HTR-8/SVneo (cell line): ENCODE measurements at places on chromosomes 3 and 15.

DNA sequence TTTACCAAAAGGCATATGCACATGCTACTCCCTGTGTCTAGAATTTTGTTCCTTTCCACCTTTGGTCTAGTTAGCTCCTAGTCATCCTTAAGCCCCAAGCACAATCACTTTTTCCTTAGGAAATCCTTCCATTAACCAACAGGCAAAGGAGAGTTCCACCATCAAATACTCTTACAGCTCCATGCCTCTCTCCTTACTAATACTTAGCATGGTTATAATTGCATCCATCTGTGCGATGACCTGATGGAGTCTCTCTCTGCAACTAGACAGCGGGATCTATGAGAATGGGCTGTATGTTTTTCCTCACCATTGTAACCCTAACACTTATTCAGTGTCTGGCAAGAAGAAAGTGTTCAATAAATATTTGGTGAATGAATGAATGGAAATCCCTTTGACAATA lies 69.3 kb upstream of the SMAD3 start:
- no peak for DNase-seq

DNA sequence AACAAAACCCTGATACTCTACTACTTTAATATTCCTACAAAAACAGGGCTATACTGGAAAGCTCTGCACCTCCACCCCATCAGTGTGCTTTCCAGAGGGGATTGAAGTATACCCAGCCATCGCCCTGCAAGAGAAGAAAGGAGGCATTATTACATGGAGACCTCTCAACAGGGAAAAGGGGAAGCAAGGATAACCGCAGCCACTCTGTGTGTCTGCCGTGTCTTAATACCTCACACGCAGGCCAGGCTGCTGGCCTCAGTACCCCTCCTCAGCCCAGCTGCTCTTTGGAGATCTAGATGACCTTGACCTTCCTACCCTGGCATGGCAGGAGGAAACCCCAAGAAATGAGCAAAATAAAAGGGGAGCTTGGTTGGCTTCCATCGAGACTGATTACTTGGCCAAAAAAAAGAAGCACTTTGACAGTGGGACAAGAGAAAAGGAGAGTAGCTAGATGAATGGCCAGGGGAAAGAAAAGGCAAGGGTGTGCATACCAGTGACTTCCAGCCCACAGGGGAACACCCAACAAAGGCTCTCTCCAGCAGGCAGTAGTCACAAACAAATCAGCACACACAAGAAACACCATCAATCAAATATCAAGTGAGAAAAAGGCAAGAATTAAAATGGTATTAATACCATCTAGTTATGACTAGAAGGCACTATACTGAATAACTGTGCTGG lies 129.4 kb downstream of the STT3B start:
- DNase-seq: no peak

- DNase-seq: no peak
These were observed 22.8 kb downstream of the DUOX2 start for GRCh38 chr15:45091161-45091560.

DNA sequence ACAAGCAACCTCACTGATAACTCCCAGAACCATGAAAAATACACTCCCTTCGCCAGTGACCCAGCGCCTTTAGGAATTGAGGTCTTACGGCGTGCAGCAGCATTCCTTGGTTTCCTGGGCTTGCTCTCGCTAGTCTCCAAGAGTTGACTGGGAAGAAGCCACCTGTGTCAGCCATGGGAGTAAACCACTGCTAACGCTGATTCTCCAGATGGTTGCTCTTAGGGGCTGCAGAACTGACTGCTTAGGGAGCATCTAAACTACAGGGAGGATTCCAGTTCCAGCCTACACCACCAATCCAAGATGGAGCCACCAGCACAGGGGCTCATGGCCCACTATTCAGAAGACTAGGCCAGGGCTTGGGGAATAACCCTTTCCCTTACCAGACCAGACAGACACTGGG lies 2.4 kb downstream of the RBPMS2 start:
- no peak for DNase-seq

DNA sequence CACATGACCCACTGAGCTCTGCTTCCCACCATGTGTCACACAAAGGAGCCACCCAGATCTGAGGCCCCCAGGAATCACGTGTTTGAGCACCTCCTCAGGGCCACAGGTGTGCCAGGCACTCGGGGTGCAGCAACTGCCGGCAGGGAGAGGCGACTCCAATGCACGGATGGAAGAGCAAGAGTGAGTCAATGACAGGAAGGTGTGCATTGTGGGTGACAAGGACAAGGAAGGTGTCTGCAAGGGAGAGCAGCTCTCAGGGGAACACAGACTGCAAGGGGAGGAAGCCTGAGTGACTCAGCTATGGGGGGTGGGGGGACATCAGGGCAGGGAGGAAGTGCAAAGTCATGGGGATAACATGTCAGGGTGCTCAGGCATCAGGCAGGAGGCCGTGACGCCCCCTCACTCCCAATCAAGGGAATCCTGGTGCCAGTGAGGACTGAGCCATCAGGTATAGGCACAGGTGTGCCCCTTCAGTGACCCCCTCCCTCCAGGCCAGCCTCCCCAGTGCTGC lies 67.4 kb downstream of the NUP210 start:
- peak; percentile 30 for DNase-seq

DNA sequence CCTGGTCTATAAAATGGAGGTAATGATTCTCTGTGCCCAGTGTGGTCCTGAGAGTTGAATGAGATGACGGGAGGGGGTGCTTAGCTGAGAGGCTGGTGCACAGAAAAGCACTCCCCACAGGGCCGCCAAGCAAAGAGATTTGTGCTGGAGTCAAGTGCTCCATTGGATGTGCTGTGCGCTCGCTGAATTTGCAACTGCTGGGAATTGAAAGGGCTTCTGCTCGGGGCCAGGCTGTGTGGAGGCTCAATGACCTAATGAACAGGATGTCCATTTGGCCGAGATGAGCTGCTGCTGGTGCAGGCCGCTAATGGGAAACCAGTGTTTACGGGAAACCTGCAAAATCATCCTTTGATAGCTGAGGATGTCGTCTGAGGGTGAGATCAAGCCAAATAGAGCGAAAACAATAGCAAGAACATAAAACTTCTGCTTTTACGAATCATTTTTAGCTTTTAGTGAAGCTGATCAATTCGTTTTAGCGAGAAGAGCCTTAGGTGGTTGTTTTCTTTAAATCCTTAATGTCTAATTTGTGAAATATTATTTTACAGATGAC lies 211.7 kb downstream of the GABRG3 start:
- no peak for DNase-seq

DNA sequence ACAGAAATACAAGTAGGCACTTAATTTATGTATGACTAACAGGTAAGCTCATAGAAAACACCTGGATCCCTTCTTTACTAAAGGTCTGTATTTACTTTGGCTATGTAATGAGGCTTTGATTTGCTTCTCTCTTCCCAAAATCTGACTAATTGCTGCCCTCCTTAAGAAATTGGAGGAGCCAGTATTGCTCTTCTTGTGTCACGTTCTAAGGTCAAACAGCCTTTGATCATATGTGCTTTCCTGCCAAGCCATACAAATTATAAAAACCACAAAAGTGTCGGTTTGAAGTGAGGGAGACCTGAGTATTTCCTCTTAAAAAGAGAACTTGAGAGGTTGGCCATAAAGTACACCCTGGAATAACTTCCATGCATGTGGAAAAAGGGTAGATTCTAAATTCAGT lies 112.1 kb upstream of the MB21D2 start:
- no peak for DNase-seq

GRCh38 chr3:90034038-90034437 lies 926.6 kb downstream of the EPHA3 start:
- no peak for DNase-seq

DNA sequence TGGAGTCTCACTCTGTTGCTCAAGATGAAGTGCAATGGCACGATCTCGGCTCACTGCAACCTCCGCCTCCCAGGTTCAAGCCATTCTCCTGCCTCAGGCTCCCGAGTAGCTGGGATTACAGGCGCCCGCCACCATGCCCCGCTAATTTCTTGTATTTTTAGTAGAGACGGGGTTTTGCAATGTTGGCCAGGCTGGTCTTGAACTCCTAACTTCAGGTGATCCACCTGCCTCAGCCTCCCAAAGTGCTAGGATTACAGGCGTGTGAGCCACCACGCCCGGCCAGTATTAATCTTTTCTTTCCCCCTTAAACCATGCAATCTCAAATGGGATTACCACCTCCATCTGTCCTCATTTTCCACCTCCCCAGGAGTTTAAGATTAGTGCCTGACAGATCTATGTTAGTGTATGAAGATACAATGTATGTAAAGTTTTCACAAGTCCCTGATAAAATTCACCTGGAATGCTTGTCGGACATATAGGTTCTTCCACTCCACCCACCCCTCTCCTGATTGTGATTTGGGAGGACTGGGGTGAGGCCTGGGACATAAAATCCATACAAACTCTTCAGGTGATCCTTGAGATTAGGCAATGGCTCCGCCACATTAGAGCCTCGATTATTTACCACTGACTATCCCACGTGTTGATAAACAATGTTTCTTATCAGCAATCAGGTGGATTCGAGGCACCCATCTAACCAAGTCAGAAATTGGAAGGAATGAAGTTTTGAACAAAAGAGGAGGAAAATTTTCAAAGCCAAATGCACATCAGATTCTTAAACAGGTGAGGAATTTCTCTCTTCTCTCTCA lies 1.2 kb downstream of the PARL start:
- DNase-seq: no peak

GRCh38 chr3:32852146-32852545 lies 34.3 kb downstream of the TRIM71 start:
- DNase-seq: no peak

- DNase-seq: no peak
These were observed 81.2 kb downstream of the IGF1R start for GRCh38 chr15:98729446-98730042.

DNA sequence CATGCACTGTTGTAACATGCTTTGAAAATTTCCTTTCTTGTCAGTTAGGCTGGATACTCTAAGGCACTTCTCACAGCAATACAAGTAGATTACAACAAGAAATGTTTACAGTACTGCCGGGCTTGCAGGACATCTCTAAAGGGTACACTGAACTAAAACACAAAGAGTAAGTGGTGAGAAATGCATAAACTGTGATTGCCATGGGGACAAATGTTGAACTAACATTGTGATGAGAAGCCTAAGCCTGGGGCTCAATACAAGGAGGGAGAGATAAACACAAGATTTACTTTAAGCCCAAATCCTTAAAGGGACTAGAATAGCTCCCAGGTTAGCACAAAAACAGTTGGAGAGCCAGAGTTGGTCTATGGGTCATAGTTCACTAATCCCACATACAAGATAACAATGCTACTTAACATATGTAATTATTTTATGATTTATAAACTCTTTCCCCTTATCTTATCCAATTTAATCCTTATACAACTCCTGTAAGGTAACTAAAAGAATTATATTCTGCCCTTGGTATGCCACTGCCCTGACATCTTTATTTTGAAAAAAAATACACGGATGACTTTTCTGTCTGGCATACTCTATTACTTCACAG lies 126.9 kb downstream of the THRB start:
- DNase-seq: no peak

DNA sequence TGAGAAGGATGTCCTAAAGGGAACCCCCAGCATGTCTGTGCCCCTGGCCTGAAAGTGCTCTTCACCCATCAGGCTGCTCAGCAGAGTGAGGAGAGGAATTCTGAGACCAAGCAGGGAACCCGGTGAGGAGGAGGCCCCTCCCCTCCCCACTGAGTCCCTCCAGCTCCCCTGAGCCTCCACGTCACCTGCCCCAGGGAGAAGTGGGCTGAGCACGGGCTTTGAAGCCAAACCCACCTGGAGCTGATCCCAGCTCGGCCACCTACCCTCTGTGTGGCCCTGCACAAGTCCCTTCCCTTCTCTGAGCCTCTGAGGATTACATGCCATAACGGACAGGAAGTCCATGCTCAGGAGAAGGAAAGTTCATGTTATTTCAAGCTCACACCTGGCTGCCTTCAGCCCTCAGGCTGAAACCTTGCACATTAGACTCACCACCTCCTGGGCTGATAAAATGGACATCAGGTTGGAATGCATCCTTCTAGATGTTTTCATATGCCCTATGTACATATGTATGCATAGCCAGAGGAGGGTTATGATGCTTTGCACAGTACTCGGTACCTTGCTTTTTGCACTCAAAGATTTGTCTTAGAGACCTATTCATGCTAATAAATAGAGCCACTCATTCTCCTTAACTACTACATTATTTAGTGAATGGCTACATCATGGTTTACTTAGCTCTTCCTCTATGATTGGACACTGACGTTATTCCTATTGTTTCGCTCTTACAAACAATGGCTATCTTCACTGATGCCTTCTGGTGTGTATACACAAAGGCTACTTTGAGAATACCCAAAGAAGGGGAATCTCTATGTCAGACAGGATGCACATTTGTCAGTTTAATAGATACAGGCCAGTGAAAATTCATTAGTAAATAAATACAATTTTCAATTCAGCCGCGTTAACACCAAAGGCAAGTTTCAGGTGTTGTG lies 31.6 kb upstream of the GATA2 start:
- DNase-seq: no peak

DNA sequence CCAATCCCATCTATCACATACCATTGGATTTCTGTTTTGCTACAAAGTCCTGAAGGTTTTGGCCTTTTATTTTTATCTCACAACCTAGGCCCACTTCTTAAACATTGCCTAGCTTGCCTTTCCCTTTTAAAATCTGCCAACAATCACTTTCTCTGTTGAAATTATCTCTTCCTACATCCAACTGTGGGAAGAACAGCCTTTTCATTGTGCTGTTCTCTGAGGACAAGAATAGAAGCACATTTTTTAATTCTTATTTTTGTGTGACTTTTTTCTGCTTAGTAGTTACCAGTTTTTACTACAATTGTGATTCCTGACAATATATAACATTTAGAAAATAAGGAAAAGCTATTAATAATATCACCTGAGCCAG lies 159.2 kb downstream of the CNTN6 start:
- no peak for DNase-seq

- DNase-seq: no peak
These were observed 42.8 kb upstream of the ROBO1 start for GRCh38 chr3:79810581-79810980.

GRCh38 chr3:33130144-33130543 lies 16.3 kb downstream of the CRTAP start:
- no peak for DNase-seq

GRCh38 chr15:52139599-52140462 lies 27.3 kb upstream of the BCL2L10 start:
- DNase-seq: peak; percentile 69

GRCh38 chr3:11062704-11063103 lies 70.2 kb downstream of the SLC6A1 start:
- DNase-seq: no peak

GRCh38 chr15:88606070-88606794 lies 14.9 kb upstream of the AEN start:
- DNase-seq: no peak

- DNase-seq: no peak
These were observed 696.0 kb downstream of the ZNF385D start for GRCh38 chr3:21055015-21055414.

GRCh38 chr15:25342629-25343028 lies 96.2 kb downstream of the UBE3A start:
- DNase-seq: no peak

GRCh38 chr3:49718858-49719213 lies 648 bp downstream of the AMIGO3 start:
- no peak for DNase-seq

- no peak for DNase-seq
These were observed 518.2 kb downstream of the CADM2 start for GRCh38 chr3:85476891-85477495.
